Lung (tissue), 17 donors: ENCODE measurements at places on chromosomes 3 and 15. TPM values are rescaled to one million over a fixed set of nuclear protein-coding genes. Genes with fewer than 3 reads are reported as not detected.

The HDC gene
- 0.57 TPM for polyA plus RNA-seq

The ACP3 gene
- polyA plus RNA-seq, result 9.0 TPM

The SH2D7 gene
- 0.04 TPM for polyA plus RNA-seq

The TRH gene
- polyA plus RNA-seq, result 0.22 TPM

DNA sequence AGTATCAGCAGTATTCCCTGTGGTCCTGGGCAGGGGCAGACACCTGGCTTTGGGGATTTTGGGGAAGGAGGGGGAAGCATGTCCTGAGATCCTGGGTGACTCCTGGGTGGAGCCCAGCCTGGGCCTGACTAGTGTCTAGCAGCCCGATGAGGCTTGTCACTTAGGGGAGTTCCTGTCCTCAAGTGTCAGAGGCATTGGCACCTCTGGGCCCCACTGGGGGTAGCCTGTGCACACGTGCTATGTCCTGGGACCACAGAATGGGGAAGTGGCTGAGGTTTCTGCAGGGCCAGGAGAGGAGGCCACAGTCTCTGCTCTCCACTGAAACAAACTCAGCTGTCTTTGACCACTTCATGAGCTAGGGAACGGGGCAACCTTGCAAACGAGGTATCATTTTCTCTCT, 31.5 kb upstream of the ADCY5 start:
- no peak for DNase-seq
- H3K4me3 ChIP-seq, result no peak overlapping the region
- no peaks in the 10 kb centered on the region for H3K4me1 ChIP-seq
- no peaks in the 10 kb centered on the region for H3K27me3 ChIP-seq
- no peak overlapping the region for H3K27ac ChIP-seq
- H3K36me3 ChIP-seq, result no peaks in the 10 kb centered on the region

GRCh38 chr3:144175644-144176425, 204.2 kb downstream of the DIPK2A start:
- no peaks in the 10 kb centered on the region for H3K36me3 ChIP-seq
- H3K27ac ChIP-seq, result no peak overlapping the region
- H3K4me3 ChIP-seq, result no peak overlapping the region
- no peak for DNase-seq
- H3K4me1 ChIP-seq, result no peaks in the 10 kb centered on the region
- H3K27me3 ChIP-seq, result no peaks in the 10 kb centered on the region

DNA sequence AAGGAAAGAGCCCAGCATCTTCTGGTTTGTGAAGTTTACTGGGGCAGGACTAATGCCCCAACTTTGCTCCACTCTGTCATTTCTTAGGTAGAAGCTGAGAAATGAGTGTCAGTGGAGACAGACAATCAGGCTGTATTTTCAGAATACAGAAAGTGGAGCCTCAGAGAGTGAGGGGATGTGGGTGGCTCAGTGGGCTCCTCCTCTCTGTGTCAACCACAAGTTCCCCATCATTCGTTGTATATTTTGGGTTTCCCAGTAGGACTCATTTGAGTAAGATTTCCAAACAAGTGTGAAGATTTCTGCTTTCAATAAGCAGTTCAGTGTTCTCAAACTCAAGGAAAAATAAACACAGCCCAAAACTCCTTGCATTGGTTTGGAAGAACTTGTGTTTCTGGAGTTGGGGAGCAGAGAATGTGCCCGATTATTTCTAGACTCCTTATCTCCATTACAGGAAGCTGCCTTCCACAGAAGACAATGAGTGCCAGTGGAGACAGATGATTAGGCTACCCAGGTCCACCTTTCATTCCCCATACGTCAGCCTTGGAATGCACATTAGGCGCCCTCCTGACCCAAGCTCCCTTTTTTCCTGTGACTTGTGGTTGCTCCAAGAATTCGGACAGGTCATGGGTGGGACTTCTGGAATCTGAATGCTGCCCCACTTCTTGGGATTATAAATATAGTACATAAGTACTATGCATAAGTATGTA, 792.1 kb upstream of the LMCD1 start:
- H3K36me3 ChIP-seq, result no peaks in the 10 kb centered on the region
- no peak overlapping the region for H3K27ac ChIP-seq
- DNase-seq, result no peak
- no peaks in the 10 kb centered on the region for H3K27me3 ChIP-seq
- H3K4me3 ChIP-seq, result no peak overlapping the region
- H3K4me1 ChIP-seq, result no peaks in the 10 kb centered on the region

DNA sequence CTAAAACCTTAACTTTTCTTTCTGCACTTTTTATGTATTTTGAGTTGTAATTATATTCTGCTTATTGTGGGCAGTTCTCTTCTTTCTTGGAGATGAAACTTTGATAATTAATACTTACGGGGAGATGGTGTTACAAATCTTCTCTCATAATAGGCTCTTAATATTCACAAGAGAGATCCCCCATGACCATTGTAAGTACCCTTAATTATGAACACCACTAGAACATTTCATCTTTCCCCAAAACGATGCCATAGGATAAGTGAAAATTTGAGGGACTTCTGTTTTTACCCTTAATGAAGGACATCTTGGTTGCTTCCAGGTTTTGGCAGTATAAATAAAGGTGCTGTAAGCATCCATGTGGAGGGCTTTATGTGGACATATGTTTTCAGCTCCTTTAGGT, 60.7 kb downstream of the PIAS1 start:
- H3K36me3 ChIP-seq, result peaks cover 3% of the 10 kb centered on the region
- no peaks in the 10 kb centered on the region for H3K27me3 ChIP-seq
- peaks cover 16% of the 10 kb centered on the region for H3K4me1 ChIP-seq
- no peak overlapping the region for H3K4me3 ChIP-seq

GRCh38 chr3:34727700-34728099, 911.6 kb upstream of the ARPP21 start:
- no peak overlapping the region for H3K4me3 ChIP-seq
- H3K4me1 ChIP-seq, result no peaks in the 10 kb centered on the region
- no peaks in the 10 kb centered on the region for H3K27me3 ChIP-seq
- no peak for DNase-seq

DNA sequence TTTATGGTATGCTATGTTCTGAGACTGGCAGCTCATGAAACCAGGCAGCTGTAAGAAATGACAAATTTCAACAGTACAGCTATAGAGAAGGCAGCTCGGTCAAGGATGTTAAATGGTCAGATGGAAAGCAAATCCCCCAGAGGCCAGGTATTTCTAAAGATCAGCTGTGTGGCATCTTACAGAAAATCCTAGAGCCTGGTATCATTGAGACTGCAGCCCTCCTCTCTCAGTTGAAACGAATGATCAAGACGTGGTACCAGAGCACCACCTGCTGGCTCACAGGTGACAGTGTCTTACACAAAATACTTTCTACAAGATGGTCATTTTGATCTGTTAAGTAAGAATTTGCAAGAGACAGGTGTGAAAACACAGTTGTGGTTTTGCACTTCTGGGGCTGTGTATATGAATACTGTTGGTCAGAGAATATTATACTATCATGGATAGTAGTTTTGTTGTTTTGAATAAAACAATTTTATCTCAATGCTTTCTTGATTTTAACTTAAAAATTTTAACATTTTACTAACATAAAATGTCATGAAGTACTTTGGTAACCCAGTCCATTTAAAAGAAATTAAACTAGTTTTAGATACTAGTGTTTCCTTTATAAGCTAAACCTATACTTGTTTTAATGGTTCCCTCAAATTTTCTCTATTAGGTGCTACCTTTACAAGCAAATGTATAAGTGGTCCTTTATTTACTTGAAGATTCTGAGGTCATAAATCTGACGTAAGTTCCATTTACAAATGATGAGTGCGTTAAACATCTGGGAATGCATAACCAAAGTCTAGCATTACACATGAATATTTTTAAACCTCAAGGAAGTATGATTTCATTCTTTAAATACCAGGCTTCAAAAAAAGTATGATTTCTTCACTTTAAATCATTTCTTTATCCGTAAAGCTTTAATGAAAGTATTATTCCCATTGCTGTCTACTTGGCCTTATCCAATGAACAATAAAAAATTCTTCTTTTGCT, 121.8 kb downstream of the PDZRN3 start:
- peak; percentile 86 for DNase-seq
- no peaks in the 10 kb centered on the region for H3K27me3 ChIP-seq

DNA sequence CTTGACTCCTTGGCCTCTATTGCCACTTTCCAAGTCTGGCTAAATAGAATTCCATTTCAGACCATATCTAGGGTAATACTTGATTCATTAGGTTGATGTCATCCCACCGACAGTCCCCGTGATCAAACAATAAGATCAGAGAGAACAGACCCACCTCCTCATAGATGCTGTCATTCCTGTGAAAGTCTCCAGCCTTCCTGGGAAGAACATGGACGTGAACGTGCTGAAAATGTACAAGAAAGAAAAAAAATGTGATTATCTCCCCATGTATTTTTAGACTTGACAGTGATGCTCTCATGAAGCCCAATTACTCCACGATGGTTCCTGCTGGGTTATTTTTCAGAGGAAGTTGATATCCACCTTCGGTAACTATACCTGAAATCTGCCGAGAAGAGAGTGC, 872.4 kb upstream of the CFAP20DC start:
- no peak overlapping the region for H3K27ac ChIP-seq
- no peak overlapping the region for H3K4me3 ChIP-seq
- DNase-seq, result no peak
- H3K36me3 ChIP-seq, result no peaks in the 10 kb centered on the region
- H3K4me1 ChIP-seq, result no peaks in the 10 kb centered on the region
- H3K27me3 ChIP-seq, result no peaks in the 10 kb centered on the region

DNA sequence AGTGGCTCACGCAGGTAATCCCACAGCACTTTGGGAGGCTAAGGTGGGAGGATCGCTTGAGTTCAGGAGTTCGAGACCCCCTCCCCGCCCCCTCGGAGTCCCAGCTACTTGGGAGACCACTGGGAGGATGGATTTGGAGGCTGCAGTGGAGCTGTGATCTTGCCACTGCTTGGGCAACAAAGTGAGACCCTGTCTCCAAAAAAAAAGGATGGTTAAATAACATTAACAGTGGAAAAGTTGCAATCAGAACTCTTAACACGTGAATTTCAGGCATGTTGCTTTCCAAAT, 1.4 kb upstream of the TMEM87A start:
- no peak for DNase-seq
- H3K36me3 ChIP-seq, result peaks cover 5% of the 10 kb centered on the region
- H3K4me3 ChIP-seq, result peak overlapping the region; percentile 0
- H3K27me3 ChIP-seq, result no peaks in the 10 kb centered on the region
- H3K4me1 ChIP-seq, result peaks cover 14% of the 10 kb centered on the region

- H3K36me3 ChIP-seq, result no peaks in the 10 kb centered on the region
- no peaks in the 10 kb centered on the region for H3K4me1 ChIP-seq
- H3K27me3 ChIP-seq, result no peaks in the 10 kb centered on the region
- H3K4me3 ChIP-seq, result no peak overlapping the region
- no peak overlapping the region for H3K27ac ChIP-seq
- no peak for DNase-seq
Observed at GRCh38 chr3:40623567-40623966, 98.8 kb downstream of the ZNF621 start.

DNA sequence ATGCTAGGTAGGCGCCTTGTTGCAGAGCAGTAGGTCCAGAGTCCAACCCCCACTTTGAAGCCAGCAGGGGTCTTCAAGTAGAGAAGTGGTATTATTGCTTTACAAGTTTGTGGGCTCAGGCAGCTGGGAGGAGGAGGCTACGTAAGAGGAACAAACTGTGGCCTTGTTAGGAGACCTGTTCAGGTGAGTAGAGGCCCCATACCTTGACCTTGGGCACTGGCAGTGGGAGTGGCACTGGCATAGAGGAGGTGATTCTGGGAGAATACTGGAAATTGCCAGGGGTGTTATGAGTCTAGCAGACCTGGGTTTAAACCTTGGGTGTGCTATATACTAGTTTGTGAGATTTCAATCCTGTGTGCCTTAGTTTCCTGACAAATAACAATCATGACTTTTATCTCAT, 34.6 kb upstream of the SCAANT1 start:
- no peaks in the 10 kb centered on the region for H3K36me3 ChIP-seq
- H3K4me1 ChIP-seq, result peaks cover 25% of the 10 kb centered on the region
- H3K27me3 ChIP-seq, result no peaks in the 10 kb centered on the region
- no peak overlapping the region for H3K27ac ChIP-seq

- H3K27me3 ChIP-seq, result no peaks in the 10 kb centered on the region
- H3K27ac ChIP-seq, result peak within 1 kb of the TSS; percentile 76
- DNase-seq, result peak; percentile 3
- peaks cover 14% of the 10 kb centered on the region for H3K4me1 ChIP-seq
Observed at GRCh38 chr3:12158387-12159226, at the start of gene TIMP4. Gene TIMP4, minus strand, starts transcription at chr3:12158912. Its CDS starts 72 bp downstream, at chr3:12158840.

DNA sequence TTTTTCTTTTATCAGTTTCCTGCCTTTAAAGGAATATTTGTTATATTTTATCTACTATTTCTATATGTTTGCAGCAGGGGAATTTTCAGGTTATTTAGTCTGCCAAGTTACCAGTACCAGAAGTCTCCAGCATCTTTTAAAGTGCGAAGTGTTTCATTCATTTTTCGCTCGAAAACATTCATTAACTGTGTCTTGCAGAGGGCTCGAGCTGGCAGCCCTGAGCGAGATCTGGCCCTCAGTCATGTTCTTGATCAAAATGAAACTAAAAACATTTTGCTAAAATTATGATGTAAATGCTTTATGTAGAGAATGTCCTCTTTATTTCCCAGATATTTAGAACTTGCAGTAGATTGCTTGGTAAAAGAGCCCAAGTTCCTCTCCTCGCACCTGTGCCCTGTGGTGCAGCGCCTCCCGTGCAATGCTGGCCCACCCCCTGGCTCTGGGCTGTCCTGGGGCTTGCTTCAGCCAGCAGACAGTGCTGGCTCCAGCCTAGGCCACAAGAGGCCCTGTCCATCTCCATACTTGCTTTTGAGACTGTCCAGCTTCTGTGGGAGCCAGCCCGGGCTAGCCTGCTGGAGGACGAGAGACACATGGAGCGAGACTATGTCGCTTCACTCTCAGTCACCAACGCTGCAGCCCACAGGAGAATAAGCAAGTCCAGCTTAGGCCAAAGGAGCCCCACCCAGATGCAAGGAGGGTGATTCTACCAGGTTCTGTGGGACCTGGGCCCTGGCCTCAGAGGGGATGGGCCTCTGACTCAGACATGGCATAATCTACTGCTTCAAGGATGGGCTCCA, 71.9 kb upstream of the PRR23E start:
- H3K4me3 ChIP-seq, result no peak overlapping the region
- no peaks in the 10 kb centered on the region for H3K36me3 ChIP-seq
- DNase-seq, result no peak
- H3K4me1 ChIP-seq, result no peaks in the 10 kb centered on the region
- peaks cover 6% of the 10 kb centered on the region for H3K27me3 ChIP-seq
